ENCODE measurements at places on chromosomes 2 and 18.
A peak's percentile ranks its signal among the peaks of the same experiment; 100 is the strongest.

- DNase-seq, result no peak
Measured at GRCh38 chr2:201886504-201886903, 80.2 kb downstream of the CDK15 start.

- DNase-seq, result no peak
Measured at GRCh38 chr2:145961846-145962245, 1441.9 kb upstream of the ZEB2 start.

GRCh38 chr2:216652566-216652965 lies 19.3 kb downstream of the IGFBP2 start:
- no peak for DNase-seq

DNA sequence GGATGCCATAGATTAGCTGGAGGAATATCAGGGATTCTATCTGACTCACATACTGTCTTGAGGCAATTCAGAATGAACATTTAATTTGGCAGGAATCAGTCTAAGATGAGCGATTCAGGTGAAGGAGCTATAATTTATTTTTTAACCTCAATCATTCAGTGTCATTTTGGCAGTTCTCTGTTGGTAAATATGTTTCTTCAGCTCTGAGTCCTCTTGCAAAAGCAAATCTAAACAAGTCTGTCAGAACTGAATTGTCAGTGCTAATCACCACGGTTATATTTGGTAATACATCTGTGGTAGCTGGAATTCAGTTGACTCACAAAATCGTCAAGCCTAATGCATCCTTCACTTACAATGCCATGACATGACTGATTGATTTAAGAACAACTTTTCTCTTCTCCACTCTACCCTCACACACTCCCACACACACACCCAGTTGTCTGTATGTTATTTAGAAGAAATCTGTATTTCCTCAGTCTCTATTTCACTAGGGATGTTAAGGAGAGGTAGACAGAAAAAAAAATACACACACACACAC lies 516.6 kb upstream of the NXPH2 start:
- DNase-seq, result no peak

- DNase-seq, result no peak
Measured at GRCh38 chr2:217799563-217800432, 203.0 kb downstream of the TNS1 start.

GRCh38 chr2:143768991-143769390 lies 639.8 kb downstream of the ARHGAP15 start:
- no peak for DNase-seq

- no peak for DNase-seq
Measured at GRCh38 chr18:69490072-69490471, 89.4 kb downstream of the DOK6 start.

DNA sequence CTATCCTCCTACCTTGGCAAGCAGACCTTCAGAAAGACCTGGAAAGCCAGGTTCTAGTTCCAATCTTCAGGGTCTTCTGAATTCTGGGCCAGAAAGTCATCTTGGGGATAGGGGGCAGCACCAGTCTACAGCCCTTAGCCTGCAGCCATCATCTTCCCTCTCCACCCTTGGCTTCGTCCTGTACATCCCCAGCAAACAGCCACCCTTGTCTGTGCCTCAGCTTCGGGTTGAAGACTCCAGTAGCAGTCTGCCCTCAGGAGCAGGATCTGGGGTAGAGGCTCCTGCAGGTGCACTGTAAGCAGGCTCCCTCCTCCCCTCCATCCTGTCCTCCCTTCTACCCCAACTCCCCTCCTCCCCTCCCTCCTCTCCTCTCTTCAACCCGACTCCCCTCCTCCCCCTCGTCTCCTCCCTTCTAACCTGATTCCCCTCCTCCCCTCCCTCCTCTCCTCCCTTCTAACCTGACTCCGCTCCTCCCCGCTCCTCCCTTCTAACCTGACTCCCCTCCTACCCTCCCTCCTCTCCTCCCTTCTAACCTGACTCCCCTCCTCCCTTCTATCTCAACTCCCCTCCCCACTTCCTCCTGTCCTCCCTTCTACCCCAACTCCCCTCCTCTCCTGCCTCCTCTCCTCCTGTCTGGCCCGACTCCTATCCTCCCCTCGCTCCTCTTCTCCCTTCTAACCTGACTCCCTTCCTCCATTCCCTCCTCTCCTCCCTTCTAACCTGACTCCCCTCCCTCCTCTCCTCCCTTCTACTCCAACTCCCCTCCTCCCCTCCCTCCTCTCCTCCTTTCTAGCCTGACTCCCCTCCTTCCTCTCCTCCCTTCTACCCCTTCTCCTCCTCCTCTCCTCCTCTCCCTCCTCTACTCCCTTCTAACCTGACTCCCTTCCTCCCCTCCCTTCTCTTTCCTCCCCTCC lies 90.1 kb upstream of the SMAD2 start:
- DNase-seq, result no peak

- DNase-seq, result no peak
Measured at GRCh38 chr2:137096693-137097092, 331.3 kb downstream of the THSD7B start.

DNA sequence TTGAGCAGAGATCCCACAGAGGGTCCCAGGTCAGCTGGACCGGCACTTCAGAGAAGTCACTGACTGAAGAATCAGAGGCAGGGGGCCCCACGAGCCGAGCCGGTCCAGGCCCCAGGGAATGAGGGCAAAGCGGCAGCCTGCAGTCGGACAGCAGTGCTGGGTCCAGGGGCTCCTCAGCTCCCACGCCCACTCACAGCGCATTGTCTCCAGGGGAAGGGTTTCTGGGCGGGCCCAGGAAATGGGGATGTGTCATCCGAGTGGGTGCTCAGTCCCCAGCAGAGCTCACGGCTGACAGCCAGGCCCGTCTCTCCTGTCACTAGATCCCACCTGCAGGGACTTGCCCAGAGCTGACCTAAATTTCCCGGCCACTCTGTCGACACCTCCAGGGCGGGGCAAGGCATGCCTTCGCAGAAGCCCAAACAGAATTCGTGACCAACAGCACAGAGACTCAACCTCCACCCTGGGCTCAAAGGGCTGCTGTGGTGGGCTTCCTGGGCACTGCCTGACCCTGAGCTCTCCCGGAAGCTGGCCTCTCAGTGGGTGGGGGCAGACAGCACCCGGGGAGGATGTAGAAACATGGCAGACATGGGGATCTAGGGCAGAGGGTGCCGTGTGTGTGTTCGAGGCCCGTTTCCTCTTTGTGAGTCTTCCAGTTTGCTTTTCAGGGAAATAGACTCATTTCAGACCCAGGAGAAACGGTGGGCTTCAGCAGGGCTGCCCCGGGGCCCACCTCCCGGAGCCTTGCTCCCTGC lies 42.1 kb upstream of the TAF1B start:
- DNase-seq, result peak; percentile 31

DNA sequence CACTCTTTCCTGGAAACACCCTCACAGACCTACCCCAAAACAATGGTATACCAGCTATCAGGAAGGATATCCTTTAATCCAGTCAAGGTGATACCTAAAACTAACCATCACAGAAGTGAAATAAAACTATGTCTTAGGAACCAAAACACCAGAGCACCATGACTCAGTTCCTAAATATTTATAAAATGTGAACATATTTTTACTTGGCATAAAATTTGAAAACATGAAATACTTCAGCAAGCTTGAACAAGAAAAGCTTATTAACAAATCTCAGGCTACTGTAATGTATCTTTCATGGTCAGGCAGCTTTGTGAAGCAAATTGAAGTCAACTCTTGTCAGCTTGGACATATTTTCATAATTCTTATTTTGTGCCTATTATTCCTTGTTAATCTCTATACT lies 440.8 kb upstream of the CDH20 start:
- DNase-seq, result no peak

DNA sequence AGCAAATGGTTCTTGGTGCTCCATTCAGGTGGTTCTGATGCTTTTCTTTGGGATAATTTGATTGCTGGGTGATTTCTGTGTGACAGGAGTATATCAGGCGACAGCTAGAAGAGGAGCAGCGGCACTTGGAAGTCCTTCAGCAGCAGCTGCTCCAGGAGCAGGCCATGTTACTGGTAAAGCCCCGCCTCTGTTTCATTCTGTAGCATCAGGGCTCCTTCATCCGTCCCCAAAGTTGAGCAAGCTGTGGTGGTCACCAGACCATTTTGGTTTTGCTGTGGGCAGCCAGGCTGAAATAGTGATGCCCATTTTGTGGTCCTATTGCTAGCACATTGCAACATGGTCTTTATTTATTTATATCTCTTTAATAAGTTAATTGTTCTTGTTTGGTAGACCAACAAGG lies 132.8 kb upstream of the IL1R2 start:
- no peak for DNase-seq
